ENCODE measurements at places on chromosomes 6 and 20.

DNA sequence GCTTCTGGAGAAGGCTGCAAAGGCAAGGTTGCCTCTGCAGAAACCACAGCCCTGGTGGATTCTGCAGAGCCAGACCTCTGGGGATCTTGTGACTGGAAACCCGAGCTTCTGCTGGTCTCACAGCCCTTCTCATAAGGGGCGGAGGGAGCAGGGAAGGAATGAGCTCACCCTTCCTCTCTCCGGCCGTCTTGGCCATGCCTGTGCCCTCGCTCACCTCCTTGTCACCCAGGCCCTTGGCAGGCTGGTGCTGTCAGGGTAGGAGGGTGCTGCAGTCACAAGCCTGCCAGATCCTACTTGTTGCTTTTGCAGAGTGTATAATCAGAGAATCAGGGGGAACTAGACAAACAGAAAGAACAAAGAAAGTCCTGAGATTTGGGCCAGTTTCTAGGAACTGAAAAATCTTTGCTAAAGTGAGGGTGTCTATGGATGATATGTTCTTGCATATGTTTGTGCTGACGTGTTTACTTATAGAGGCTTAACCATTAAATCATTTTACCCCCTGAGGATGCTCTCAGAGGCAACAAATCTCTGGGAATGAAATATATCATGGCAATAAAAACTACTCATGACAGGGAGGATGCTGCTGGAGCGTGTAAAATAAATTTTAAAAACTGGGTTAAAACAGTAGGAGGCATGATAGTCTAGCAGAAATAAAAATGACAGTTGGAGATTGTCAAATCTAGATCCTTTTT lies 244.9 kb upstream of the SOX4 start:
- no peaks in the 10 kb centered on the region for H3K36me3 ChIP-seq
- H3K27ac ChIP-seq = no peak overlapping the region
- H3K4me3 ChIP-seq = no peak overlapping the region
- no peaks in the 10 kb centered on the region for H3K27me3 ChIP-seq
- H3K4me1 ChIP-seq = 0 out of 2 replicates have a peak, but pooled peaks cover 2% of the 10 kb centered on the region

DNA sequence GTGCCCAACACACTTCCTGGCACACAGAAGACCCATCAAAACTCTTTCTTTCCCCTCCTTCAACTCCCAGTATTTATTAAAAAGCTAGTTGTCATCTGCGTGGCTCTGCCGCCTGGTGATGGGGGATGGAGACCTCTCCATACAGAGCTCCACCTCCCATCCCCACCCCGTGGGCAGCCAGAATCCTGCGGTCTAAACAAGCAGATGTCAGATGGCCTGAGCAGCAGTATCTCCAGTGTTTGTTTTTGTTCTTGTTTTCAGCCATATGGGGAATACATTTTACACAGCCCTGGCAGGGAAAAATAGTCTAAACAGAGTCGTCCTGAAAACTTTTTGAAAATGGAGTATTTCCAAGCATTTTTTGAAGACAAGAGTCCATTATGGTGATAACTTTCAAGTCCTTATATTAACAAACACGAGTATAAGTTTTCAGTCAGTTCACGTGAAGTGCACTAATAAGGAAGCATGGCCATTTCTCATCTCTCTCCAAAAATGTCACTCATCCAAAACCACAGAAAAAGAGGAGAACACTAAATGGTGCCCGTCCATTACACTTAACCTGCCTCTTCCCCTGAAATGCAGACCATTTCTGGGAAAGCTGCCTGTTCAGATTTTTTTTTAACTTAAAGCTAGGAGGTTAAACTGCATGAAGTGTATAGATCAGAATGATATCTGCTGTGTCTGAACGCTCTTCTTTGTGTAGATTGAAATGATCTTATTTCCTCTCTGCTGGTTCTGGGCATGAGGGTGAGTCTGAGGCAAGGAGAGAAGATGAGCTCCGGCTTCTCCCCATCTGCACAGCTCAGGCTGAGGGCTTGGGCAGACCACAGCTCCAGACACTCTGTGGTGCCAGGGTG lies 91.0 kb downstream of the TCP11 start:
- no peak for DNase-seq
- H3K27ac ChIP-seq = no peak overlapping the region
- no peaks in the 10 kb centered on the region for H3K36me3 ChIP-seq
- H3K27me3 ChIP-seq = no peaks in the 10 kb centered on the region
- no peak overlapping the region for H3K4me3 ChIP-seq

DNA sequence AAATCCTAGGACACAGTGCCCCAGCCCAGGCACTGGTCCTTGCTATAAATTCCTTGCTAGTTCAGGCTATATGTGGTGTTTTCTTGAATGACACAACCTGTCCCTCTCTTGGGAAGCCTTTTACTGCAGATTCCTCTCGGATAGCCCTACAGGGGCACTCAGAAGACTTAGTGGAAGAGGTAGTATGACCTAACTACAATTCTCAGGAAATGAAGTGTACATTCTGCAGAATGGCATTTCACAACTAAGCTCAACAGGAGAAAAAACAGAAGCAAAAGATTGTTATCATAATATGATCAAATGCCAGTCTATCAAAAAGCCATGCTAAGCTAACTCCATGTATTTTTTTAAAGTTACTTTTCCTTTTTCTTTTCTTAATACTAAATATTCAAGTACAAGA lies 66.3 kb upstream of the FBXL4 start:
- no peaks in the 10 kb centered on the region for H3K4me1 ChIP-seq
- H3K4me3 ChIP-seq = no peak overlapping the region
- no peak for DNase-seq
- no peak overlapping the region for H3K27ac ChIP-seq

- H3K36me3 ChIP-seq = no peaks in the 10 kb centered on the region
- no peak for DNase-seq
- H3K4me1 ChIP-seq = no peaks in the 10 kb centered on the region
Observed at GRCh38 chr20:55569084-55569483, 436.2 kb downstream of the CBLN4 start.

DNA sequence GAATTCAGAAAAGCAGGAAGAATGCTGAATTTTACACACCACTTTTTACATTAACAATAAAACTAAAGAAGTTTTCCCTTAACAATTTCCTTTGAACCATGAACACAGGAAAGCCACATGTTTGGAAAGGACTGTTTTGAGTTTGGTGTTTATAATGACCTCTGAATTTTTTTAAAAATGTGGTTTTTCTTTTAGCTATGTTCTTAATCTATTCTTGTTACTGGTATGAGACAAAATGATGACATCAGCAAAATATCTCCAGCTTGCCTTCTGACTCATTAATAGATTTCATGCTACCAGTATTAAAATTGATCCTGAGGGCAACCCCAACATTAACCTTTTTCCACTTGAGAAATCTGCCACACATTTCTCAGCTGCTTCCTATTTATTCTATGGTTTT lies 217.5 kb upstream of the THEMIS start:
- H3K4me3 ChIP-seq = no peak overlapping the region

DNA sequence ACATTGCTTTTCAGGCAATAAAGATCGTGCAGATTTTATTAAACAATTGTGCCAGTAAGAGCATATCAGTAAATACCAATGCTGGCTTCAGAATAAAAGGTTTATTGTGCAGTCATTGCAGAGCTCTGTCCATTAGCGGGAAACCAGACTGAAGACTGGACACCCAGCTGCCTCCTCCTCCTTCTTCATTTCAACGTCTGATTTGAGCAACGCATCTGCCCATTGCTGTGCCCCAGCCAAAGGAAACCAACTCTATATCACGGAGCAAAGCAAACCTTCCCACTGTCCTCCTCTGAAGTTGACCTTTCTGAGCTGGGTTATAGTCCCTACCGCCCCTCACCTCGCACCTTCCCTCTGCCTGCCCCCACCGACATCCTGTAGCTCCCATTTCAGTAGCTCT lies 80.8 kb downstream of the SLC22A23 start:
- no peak overlapping the region for H3K4me3 ChIP-seq
- 0 out of 2 replicates have a peak, but pooled peaks cover 3% of the 10 kb centered on the region for H3K36me3 ChIP-seq
- no peaks in the 10 kb centered on the region for H3K27me3 ChIP-seq
- H3K27ac ChIP-seq = no peak overlapping the region
- H3K4me1 ChIP-seq = peaks cover 3% of the 10 kb centered on the region

- H3K36me3 ChIP-seq = no peaks in the 10 kb centered on the region
- H3K4me1 ChIP-seq = no peaks in the 10 kb centered on the region
- H3K27me3 ChIP-seq = no peaks in the 10 kb centered on the region
- no peak overlapping the region for H3K27ac ChIP-seq
- no peak for DNase-seq
Observed at GRCh38 chr6:56263596-56264315, 16.4 kb upstream of the COL21A1 start.

Measured in iPS DF 6.9 (cell line).